Uterus (tissue), 4 donors: ENCODE measurements at places on chromosomes 3 and 15.

DNA sequence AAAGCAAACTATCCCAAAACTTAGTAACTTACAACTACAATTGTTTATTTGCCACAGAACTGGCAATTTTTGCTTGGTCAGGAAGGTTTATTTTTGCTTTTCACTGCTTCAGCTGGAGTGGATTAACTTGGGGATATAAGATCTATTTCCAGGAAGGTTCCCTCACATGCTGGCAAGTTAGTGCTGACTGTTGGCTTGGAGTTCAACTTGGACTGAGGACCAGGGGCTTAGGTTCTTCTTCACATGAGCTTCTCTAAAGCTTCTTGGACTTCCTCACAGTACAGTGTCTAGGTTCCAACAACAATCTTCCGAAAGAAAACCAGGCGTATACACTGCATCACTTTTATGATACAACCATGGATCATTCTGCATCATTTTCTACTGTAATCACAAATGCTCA is 264.4 kb downstream of the CHL1 start:
- DNase-seq: no peak

DNA sequence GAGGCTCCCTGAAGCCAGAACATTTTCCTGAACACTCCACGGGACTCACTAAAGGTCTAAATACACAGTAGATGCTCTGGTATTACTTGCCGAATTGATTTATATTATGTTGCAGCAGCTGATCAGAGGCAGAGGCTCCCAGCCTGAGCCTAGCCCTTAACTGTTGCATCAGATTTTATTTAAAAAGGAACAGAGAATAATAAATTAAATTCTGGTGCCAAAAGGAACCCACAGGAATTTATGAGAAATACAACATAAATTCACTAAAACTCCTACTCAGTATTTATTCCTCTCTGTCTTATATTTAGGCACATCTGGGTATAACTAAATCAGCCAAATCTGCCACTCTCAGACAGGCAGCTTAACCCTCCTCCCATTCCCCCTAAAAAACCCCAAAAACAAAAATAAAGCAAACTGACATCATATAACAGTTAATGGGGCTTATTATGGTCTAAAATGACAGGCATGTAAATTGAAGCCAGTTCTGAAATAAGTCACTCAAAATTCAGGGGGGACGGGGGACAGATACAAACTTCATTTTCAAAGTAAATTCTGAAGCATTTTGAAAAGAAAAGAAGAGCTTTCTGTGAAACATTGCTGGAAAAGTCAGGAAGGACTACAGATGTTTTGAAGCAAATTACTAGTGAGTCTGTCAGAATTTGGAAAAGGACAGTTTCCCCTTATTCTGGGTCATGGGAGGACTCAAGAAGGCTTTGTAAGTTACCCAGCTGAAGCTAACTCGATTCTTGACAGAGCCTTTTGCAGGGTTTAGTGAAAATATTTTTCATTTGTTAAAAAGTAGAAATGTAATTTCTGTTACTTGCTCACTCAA is 53.8 kb upstream of the CORO2B start:
- DNase-seq: peak; percentile 57

GRCh38 chr15:65893060-65893459 is 23.8 kb downstream of the RAB11A start:
- no peak for DNase-seq

GRCh38 chr15:62124176-62124972 is 40.7 kb downstream of the C2CD4B start:
- DNase-seq: no peak

- peak; percentile 14 for DNase-seq
Measured at GRCh38 chr3:134356411-134357040, 17.7 kb downstream of the AMOTL2 start.

- no peak for DNase-seq
Measured at GRCh38 chr3:170997961-170998913, 28.3 kb downstream of the SLC2A2 start.

DNA sequence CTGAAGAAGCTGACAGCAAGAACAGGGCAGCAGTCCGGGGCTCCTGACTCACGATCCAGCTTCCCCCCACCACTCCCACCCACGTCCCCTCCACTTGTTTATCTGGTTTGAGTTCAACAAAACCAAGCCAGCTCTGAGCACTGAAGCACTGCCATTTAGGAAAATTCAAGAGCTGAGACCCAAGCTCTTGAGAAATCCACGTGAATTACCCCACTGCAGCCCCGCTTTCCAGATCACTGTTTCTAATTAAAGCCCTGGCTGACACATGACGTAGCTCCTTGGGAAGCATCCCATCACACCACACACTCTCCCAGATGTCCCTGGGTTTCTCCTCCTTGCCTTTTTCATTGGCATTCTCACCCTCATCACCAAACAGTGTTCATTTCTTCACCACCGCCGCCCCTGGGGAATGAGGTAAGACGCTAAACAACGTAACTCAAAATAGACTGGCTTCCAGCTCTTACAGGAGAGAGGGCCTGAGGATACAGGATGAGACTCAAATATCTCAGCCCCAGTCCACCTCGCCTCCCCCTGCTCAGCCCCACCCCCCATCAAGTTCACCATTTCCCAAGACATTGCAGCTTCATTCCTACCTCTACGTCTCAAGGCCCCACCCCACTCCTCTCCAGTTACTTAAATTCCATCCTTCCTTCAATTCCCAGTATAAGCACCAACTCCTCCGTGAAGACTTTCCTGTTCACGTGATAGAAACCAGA is 95.4 kb downstream of the SRGAP3 start:
- peak; percentile 91 for DNase-seq

DNA sequence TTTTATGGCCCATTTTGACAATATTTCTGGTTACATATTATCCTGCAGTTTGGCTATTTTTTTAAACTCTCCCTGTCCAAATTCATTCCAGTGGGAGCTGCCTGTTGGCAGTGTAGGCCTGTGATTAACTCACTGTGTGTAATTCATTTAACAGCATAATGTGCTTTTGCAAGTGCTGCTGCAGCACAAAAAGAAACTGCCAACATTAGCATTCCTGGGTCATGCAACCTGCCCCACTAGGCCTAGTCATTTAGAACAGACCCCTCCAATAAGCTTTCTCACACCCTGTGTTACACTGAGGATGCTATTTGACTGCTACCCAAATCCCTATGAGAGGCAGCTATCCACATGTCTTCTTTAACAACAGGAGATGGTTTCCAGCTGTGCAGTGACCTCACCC is 251.2 kb upstream of the UBE2E2 start:
- DNase-seq: peak; percentile 31

GRCh38 chr15:94272251-94272898 is 41.0 kb downstream of the MCTP2 start:
- DNase-seq: no peak

DNA sequence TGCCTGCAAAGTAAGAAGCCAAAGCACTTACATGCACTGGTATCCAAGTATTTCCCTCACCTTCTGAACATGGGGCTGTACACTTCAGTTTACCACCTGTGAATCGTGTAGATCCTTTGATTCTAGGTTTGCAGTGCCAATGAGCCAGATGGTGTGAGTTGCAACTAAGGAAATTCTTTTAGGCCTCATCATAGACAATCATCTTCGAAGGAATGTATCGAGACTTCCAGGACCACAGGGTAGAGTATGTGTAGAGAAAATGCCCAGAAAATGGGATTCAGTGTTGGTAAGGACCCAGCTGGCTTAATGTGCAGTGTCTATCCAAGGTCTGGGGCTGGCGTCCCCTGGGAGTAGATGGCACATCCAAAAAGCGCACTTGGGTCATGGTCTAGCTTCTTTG is 323.2 kb upstream of the TPM1 start:
- DNase-seq: no peak

DNA sequence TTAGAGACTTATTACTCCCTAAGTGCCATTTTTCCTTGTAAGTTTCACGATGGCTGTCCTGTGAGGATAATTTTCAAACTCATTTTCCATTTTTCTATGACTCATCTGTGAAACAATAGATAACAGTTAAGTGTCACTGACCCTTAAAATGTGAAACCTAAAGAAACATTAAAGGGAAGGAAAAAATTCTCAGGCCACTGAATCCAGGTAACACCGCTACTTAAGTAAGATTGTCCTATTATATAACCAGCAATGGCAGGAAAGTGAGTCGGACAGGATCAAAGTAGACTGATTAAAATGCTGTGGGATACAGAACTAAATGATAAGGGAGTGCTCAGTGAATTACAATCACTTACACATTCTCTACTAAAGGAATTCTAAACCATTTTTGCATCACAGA is 12.4 kb downstream of the PLD1 start:
- DNase-seq: no peak
